ENCODE measurements at places on chromosomes 12 and 14.

DNA sequence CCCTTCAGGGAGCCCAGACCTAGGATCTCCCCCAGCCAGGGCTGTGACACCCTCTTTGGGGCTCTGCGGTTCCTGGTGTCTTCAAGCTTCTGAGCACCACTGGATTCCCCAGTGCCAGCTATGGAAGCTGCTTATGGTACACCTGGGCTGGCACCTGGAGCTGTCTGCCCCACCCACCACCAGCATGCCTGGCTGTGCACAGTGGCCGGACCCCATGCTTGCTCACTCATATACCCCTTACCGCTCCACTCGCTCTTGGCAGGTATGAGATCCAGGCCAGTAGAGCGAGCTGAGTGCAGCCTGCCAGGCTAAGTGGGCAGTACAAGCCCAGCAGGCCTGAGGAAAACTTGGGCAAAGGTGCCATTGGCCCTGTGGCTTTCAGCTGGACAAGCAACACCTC is 114.0 kb downstream of the DACT1 start:
- DNase-seq = no peak

DNA sequence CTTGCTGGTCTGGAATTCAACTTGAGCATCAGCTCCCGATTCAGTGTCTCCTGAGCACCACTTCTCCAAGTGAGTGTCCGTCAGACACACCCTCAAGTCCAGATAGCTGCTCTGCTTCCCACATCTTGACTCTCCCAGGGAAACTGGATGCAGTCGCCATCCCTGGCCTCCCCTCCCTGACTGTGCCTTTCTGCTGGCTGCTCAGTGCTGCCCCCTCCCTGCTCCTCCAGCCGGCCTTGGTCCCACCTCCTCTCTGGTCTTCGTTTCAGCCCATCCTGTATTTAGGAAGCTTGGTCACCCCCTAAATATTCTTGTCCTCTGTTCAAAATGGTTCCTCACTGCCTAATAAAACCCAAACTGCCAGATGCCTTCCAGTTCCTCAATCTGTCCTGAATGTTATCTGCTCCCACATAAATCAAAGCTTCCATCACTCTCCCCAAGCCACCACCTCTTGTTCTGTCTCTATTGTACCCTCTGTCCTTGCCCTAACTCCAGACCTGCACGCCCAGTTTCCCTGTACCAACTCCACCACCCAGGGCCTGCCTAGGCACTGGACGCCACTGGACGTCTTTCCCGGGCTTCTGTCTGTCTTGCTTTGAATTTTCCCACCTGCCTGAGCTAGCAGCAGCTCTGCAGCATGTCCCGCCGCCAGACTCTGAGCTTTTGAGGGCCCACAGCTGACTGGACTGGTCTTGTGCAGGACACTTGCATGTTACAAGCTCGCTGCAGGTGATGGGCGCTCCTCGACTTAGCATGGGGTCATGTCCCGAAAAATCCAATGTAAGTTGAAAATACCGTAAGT is 33.8 kb downstream of the CCDC92 start:
- DNase-seq = peak; percentile 12

- DNase-seq = no peak
These were observed 614.7 kb upstream of the TMEM132C start for GRCh38 chr12:127652281-127652680.

DNA sequence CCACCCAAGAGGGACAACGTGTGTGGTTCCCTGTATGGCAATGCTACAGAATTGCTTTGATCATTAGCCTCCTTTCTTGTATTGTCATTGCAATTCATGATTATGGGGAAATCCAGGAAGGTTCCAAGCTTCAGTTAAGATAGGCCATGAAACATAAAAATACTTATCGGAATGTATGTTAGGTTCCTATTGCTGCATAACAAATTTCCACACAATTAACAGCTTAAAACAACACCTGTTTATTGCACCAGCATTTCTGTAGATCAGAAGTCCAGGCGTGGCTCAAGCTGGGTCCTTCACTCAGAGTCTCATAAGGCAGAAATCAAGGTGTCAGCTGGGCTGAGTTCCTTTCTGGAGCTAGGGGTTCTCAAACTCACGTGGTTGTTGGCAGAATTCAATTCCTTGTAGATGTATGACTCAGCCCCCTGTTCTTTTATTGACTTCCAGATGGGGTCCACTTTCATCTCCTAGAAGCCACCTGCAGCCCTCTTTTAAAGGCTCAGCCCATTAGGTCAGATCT is 365.6 kb upstream of the TMPO start:
- DNase-seq = no peak

- no peak for DNase-seq
These were observed 34.2 kb downstream of the PTGER2 start for GRCh38 chr14:52348279-52348678.
